DMS 273 treated with DMSO at 0.1 percent for 48 hours (cell line): ENCODE measurements at places on chromosomes 1 and 21.

DNA sequence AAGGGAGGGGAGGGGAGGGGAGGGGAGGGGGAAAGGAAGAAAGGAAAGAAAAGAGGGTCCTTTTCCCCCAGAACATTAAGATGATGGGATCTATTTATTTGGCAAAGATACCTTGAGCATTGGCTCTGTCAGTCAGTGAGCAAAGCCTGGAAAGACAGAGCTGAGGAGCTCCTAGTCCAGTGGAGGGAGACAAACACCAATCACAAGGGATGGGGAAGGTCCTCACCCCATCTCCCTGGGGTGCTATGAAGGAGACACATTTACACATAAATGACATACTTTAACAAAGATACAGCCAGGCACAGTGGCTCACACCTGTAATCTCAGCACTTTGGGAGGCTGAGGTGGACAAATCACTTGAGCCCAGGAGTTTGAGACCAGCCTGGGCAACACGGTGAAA is 154.9 kb upstream of the TIAM1 start:
- DNase-seq = no peak

DNA sequence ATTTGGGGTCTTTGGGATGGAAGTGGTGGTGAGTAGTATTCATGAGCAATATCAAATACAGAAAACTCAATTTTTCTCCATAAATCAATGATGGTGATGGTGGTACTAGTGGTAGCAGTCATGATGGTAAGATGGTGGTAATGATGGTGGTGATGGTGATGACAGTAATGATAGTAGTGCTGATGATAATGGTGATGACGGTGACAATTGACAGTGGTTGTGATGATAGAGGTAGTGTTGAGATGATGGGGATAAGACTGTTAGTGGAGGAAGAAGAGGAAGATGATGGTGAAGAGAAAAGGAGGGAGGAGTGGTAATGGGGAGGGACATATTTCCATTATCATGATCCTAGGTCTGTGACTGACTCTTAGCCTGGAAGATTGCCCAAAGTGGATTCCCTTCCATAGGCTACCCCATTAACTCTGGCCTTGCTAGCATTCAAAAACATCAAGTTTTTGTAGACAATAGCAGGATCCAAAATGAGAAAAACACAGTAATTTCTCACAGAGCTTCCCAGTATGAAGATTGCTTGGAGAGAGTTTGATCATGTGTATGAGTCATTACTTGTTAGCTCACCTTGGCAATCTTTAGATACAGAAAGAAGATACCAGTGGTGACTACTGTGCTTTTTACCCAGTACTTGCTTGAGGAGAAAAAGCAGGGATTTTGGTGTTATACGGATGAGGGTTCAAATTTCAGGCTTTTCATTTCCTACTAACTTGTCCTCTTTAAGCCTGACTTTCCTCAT is 93.9 kb downstream of the ATP1A1 start:
- DNase-seq = no peak

DNA sequence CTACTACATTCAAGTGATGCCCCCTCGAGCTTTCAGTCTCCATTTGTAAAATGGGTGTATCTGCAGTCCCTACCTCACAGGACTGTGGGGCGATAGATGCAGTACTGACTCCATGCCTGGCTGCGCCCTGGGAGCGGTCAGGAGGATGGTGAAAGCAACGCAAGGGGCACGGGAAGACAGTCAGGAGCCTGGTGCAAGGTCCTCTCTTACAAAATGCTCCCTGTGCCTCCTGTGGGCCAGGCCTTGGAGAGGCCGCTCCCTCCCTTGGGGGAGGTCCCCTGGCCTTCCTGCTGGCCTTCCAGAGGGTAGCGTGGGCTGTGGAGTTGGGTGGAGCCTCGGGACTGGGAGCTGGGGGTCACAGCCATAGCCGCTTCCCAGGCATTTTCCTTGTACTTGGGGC is 21.6 kb downstream of the FAM151A start:
- no peak for DNase-seq

DNA sequence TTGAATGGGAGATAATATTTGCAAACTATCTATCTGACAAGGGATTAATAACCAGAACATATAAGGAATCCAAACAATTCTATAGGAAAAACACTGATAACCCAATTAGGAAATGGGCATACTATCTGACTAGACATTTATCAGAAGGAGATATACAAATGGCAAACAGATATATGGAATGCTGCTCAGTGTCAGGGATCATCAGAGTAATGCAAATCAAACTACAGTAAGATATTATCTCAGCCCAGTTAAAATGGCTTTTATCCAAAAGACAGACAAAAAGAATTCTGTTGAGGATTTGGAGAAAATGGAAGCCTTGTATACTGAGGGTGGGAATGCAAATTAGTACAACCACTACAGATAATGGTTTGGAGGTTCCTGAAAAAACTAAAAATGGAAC is 758.0 kb upstream of the B3GALT2 start:
- DNase-seq = no peak

DNA sequence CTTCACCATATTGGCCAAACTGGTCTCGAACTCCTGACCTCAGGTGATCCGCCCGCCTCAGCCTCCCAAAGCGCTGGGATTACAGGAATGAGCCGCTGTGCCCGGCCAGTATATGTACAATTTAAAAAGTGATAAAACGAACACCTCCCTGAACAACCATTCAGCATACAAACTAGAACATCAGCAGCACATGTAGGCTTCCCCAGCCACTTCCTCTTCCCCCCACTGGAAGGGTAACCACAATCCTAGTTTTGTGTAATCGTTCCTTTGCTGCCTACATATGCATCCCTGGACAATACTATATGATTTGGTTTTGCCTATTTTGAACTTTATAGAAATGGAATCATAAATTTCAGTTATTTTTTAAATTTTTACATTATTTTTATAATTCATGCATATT is 60.4 kb downstream of the DESI2 start:
- no peak for DNase-seq

DNA sequence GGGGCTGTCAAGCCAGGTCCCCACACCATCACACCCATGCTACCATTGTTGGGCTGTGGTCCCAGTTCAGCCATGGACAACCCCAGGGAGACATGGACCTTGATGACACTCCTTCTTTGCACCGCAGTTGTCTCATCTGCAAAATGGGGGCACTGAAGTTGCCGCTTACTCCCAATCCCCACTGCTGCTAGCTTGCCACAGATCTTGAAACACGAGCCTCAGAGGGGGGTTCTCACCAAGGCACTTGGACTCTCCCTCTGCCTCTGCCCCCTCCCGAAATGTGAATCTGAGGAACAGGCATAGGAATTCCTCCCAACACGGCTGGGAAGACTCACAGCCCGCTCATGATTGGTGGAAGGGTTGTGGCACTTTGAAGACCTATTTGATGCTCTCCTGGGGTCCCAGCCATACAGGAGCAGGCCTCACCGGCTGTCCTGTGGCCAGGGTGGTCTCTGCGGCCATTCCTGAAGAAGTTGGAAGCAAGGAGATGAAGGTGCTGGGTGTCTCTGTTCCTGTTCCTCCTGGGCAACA is 31.1 kb downstream of the RUNX3 start:
- no peak for DNase-seq

DNA sequence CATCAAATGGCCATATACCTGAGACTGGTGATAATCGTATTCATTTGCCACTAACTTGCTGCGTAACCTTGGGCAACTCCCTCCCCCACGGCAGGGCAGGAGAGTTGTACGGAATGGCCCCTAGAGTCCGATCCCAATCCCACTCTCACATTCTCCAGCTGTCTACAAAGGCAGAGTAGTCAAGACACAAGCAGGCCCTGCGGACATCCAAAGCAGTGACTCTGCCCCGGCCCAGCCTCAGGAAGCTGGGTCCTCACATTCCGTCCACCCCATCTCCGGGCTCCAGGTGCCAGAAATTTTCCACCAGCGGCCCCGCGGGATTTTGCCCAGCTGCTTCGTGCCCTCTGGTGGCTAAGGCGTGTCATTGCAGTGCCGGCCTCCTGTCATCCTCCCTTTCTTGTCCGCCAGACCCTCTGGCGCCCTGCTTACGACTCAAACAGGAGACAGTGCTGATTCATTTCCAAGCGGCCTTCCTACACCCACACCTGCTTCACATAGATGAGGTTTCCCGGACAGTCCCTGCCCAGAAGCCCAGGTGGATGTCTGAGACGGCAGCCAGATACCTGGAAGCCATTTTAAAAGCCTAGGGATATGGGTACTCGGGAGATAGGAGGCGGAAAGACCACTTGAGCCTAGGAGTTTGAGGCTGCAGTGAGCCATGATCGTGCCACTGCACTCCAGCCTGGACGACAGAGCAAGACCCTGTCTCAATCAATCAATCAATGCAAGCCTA is 2.9 kb upstream of the S100A2 start:
- peak; percentile 86 for DNase-seq

DNA sequence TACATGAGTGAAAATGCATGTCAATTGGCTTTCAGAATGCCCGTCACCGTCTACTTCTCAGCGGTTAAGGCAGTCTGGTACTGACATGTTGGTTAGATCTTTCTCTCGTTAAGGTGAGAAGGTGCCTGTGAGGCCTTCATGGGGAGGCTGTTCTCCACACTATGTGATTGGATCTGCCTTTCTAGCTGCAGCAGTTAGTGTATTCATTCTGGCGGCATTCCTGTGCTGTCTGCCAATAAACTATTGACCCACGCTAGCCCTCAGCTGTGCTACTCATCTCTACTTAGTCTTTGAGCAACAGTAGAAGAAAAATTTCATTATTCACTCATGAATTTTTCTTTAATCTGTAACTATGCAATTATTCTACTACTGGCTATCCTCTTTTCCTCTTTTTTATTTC is 32.0 kb downstream of the CCSAP start:
- no peak for DNase-seq

GRCh38 chr1:243754348-243754747 is 95.7 kb downstream of the AKT3 start:
- DNase-seq = no peak

- DNase-seq = no peak
Measured at GRCh38 chr21:18275781-18276180, 31.1 kb downstream of the CHODL start.

- DNase-seq = no peak
Measured at GRCh38 chr1:87899746-87900145, 571.1 kb downstream of the LMO4 start.

- DNase-seq = no peak
Measured at GRCh38 chr1:18302788-18303413, 177.8 kb upstream of the KLHDC7A start.

- no peak for DNase-seq
Measured at GRCh38 chr21:37763298-37763697, 153.0 kb downstream of the KCNJ6 start.

GRCh38 chr1:178283409-178283808 is 189.5 kb downstream of the RASAL2 start:
- DNase-seq = no peak

- DNase-seq = no peak
Measured at GRCh38 chr1:206803221-206803730, 31.0 kb upstream of the IL10 start.

DNA sequence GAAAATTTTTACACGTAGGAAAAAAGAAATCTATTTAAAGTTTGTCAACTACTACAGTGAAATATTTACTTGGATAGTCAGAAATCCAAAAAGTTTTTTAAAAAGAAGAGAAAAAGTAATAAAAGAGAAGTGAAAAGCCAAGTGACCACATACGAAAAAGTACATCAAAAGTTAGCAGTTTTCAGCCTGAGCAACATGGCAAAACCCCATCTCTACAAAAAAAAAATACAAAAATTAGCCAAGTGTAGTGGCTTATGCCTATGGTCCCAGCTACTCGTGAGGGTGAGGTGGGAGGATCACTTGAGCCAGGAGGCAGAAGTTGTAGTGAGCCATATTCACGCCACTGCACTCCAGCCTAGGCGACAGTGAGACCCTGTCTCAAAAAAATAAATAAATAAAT is 5.2 kb upstream of the MR1 start:
- no peak for DNase-seq

GRCh38 chr1:26950602-26951001 is 9.7 kb downstream of the KDF1 start:
- no peak for DNase-seq

GRCh38 chr1:95041491-95042165 is 31.1 kb downstream of the ALG14 start:
- no peak for DNase-seq
